ENCODE measurements at places on chromosomes 2 and 18.

DNA sequence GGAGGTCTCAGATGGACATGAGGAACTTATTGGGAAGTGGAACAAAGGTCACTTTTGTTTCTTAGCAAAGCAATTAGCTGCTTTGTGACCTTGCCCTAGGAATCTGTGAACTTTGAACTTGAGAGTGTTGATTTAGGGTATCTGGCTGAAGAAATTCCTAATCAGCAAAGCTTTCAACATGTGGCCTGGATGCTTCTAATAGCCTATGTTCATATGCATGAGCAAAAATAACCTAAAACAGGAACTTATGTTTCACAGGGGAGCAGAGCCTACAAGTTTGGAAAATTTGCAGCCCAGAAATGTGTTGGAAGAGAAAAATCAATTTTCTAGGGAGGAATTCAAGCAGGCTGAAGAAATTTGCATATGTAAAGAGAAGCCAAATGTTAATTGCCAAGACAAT, 405.8 kb upstream of the SALL3 start:
- no peak for DNase-seq

DNA sequence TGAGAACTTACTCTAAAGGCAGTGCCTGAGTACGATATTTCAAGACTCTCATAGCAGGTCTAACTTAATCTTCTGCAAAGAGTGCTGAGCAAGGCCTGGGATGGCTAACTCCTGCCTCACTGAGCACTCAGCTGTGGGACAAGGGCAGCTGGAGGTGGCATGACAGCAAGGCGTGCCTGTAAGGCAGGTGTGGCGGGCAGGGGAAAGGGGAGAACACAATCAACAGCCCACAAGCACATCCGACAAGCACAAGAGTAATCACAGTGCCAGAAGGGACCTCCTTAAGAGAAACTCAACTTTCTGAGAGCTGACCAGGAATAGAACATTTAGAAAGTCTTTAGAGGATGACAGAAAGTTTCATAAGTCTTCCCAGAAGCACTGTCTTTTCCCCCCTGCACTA, 42.0 kb downstream of the GPR45 start:
- no peak for DNase-seq

GRCh38 chr2:175037941-175038340, 32.8 kb upstream of the CHN1 start:
- DNase-seq: no peak

- no peak for DNase-seq
These were observed 107.8 kb upstream of the REV1 start for GRCh38 chr2:99597616-99598015.

- no peak for DNase-seq
These were observed 166.5 kb downstream of the RPIA start for GRCh38 chr2:88857951-88858411.

DNA sequence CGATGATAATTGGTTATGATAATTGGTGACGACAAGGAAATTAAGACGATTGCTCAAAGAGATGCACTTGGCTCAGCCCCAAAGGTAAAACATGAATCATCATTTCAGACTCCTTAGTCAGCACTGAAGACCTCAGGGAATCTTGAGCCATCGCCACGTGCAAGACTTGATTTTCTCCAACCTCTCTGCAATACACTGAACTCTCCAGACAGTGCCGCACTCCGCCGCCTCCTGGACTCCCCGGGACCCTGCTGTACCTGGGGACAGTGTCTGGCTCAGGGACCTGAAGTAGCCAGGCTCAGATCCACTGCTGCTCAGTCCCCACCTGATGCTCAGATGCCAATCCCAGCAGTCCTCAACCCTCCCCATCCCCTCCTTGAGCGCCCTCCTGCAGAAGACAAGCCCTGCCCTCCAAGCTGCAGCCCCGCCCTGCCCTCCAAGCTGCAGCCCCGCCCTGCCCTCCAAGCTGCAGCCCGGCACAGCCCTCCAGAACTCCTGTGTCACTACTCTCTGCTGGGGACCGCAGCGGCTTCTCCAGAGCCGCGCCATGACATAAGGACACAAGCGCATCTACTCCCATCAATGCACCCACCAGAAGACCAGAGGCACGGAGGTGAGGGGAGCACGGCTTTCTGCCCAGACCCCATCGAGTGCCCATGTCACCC, 1.1 kb downstream of the TMEM18 start:
- DNase-seq: no peak

DNA sequence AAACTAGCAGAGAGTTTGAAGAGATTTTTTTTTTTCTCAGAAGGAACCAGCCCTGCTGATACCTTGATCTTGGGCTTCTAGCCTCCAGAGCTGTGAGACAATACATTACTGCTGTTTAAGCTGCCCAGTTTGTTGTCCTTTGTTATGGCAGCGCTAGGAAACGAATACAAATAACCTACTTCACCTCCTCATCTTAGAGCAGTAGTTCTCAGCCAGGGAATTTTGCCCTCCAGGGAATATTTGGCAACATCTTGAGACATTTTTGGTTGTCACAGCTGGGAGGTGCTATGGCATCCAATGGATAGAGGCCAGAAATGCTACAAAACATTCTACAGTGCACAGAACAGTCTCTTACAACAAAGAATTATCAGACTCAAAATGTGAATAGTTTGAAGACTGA, 43.9 kb upstream of the BCL11A start:
- DNase-seq: no peak

DNA sequence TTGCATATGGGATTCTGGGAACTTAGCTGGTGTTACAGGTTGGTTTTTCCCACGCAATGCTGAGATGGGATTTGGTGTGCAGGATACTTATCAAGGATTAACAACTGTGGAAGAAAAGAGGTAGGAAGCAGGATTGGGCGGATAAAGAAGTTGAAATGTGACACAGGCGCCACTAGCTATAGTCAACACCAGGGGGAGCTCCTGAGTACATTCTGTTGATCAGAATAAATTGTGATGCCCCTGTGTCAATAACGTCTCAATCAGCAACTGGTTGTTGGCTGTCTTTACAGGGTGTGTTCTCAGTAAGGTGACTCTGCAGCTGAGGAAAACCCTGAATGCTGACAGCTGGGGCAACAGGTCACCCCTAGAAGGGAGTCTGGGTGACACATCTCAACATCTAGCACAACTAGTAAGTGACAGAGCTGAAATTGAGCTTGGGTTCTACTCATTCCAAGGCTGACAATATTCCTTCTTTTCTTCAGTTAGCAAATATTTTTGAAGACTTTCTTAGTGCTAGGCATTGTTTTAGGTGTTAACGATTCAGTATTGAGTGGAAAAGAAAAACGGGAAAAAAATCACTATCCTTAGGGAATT, 143.0 kb downstream of the ARL6IP6 start:
- DNase-seq: no peak

DNA sequence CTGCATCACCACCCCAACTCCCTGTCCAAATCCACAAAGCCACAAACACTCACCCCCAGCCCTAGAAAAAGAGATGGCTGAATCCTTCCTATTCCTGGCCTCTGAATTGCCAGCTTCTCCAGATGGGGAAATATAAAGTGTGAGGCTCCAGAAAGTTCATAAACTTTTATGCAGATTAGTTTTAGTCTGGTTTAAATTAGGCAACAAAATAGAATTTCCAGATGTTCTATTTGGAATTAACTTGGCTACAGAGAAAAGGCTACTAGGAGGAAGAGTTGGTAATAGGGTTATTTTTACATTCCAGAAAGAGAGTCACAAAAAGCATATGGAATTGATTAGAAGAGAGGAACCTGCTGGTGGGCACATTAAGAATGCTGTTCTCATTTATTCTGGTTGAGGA, 56.0 kb downstream of the EN1 start:
- DNase-seq: no peak

GRCh38 chr2:156580501-156580900, 144.3 kb downstream of the GPD2 start:
- no peak for DNase-seq

GRCh38 chr18:48573632-48574283, 34.9 kb downstream of the CTIF start:
- DNase-seq: no peak

- DNase-seq: no peak
These were observed 27.2 kb upstream of the FBLN7 start for GRCh38 chr2:112110966-112111365.

GRCh38 chr2:46073540-46074046, 223.6 kb upstream of the EPAS1 start:
- DNase-seq: no peak

- DNase-seq: no peak
These were observed 198.8 kb downstream of the IRS1 start for GRCh38 chr2:226600802-226601201.

GRCh38 chr2:62604336-62604735, 98.3 kb upstream of the TMEM17 start:
- DNase-seq: no peak

- no peak for DNase-seq
These were observed 288.2 kb upstream of the LRATD1 start for GRCh38 chr2:14344355-14344754.

DNA sequence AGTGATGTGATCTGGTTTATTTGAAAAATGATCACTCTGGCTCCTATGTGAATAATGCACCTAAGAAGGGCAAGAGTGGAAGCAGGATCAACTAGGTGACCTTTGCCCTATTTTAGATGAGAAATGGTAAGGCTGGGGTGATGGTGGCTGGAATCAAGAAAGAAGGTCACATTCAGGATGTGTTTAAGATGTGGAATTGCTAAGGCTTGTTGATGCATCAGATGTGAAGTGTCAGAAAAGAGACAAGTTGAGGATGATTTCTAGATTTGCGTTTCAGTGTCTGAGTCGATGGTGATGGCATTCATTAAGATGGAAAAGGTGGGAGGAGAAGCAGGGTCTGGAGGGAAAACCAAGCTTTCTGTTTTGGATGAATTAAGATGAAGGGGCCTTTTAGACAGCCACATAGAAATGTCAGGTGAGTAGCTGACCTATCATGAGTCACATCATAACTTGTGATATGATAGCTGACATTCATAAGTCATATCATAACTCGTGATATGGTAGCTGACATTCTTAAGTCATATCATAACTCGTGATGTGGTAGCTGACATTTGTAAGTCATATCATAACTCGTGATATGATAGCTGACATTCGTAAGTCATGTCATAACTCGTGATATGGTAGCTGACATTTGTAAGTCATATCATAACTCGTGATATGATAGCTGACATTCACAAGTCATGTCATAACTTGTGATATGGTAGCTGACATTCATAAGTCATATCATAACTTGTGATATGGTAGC, 101.2 kb upstream of the SEC11C start:
- no peak for DNase-seq

DNA sequence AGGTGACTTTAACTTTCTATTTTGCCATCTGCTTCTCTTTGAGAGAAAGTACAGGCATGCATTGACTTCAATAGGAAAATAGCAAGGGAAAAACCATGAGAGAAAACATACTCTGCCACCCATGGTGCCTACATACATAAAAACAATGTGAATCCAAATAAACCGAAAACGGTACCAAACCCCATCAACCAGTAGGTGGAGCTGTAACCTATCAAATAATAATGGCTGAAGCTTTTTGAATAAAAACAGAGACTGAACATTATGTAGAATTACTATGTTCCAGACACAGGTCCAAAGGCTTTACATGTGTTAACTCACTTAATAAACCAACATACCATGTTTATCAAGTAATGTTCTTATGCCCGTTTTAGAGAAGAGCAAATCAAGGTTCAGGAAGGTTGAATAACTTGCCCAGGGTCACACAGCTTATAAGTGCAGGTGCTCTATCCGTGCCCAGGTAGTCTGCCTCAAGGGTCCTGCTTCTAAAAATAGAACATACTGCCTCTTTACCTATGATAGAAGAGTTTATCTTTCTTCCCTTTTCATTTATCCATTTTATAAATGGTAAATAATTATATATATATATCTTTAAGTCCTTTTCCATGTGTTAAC, 293.9 kb upstream of the SYT4 start:
- no peak for DNase-seq

GRCh38 chr2:211468217-211468616, 911.8 kb downstream of the CPS1 start:
- DNase-seq: no peak

- DNase-seq: no peak
These were observed 138.4 kb upstream of the ALPP start for GRCh38 chr2:232239951-232240681.

- DNase-seq: no peak
These were observed 30.7 kb upstream of the GPAT2 start for GRCh38 chr2:96065381-96065930.

DNA sequence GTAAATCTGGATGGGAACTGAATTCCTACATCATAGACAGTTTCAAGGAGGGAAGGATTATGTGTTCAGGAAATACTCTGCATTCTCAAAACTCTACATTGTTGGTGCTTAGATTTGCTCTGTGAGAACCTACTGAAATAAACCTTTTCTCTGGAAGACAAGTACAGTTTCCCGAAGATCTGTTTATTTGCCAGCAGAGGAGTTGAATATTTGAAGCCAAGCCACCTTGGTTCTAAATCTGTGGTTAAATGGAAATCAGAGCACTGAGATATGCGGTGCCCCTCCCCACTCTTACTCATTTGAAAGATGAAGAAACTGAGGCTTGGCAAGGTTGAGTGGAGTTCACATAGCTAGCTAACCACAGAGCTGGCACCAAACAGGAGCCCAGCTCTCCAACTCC, 146.3 kb upstream of the CTAGE1 start:
- DNase-seq: no peak

GRCh38 chr2:74856599-74856998, 22.7 kb downstream of the HK2 start:
- DNase-seq: no peak

DNA sequence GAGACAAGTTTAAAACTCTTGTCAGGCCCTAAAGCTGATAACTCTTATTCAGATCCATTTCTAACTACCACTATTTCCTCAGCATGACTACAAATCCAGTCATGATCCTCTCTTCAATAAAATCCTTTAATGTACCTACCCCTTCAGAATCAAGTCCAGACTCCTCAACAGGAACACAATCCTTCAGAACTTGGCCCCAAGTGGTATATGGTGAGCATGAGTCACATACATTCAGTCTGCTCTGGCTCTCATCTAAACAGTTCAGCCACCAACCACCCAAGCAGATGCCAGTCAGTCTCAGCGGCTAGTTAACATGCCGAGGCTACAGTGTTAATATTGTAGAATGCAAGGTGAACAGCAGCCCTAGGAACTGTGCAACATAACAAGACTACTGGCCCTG, 9.7 kb downstream of the LMAN2L start:
- DNase-seq: no peak

- no peak for DNase-seq
These were observed 127.4 kb downstream of the GBX2 start for GRCh38 chr2:236040600-236041328.

DNA sequence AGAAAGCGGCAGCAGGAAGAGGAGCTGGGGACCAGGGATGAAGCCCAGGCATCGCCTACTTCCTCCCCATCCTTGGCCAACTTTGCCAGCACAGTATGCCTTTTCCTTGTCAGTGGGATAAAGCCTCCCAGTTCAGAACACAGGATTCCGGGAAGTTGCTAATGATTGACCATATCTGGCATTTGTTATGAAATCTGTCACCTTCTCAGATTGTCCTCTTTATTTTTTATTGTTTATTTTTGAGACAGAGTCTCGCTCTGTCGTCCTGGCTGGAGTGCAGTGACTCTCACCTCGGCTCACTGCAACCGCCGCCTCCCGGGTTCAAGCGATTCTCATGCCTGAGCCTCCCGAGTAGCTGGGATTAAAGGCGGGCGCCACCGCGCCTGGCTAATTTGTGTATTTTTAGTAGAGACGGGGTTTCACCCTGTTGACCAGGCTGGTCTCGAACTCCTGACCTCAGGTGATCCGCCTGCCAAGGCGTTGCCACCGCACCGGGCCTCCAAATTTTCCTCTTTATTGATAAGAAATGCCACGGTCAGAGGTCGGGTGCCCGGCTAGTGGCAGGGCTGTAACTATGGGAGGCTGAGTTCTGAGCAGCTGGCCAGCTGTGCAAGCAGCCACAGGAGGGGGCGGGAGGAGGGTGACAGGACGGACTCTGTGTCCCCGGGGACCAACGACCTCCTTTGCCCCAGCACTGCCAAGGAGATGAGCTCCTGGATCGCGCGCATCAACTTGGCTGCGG, 24.4 kb downstream of the PSD4 start:
- DNase-seq: no peak

All from bone marrow (tissue), 2 donors.